ENCODE measurements at places on chromosomes 2 and 18.

DNA sequence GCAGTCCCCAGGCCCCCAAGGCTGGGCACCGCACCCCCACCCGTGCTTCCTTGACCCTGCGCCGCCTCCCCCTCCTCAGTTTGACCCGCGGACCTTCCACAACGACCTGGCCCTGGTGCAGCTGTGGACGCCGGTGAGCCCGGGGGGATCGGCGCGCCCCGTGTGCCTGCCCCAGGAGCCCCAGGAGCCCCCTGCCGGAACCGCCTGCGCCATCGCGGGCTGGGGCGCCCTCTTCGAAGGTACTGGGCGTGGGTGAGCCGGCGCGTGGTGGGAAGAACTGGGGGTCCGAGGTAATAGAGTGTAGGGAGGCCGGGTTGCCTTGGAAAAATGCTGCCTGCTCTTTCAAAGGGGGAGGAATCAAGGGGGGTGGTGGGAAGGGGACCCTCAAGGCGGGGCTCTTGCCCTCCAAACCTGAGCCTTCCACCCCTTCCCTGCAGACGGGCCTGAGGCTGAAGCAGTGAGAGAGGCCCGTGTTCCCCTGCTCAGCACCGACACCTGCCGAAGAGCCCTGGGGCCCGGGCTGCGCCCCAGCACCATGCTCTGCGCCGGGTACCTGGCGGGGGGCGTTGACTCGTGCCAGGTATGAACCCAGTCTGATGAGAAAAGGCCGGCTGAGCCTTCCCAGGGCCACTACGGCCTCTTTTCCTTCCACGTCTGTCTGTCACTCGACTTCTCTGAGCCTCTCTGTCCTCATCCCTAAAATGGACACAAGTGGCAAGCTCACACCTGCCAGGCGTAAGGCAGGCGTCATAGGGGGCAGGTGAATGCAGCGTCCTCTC, 2.6 kb downstream of the PRSS56 start:
- no peak for DNase-seq

- no peak for DNase-seq
Observed at GRCh38 chr18:50099725-50100407, 95.1 kb downstream of the MYO5B start.

DNA sequence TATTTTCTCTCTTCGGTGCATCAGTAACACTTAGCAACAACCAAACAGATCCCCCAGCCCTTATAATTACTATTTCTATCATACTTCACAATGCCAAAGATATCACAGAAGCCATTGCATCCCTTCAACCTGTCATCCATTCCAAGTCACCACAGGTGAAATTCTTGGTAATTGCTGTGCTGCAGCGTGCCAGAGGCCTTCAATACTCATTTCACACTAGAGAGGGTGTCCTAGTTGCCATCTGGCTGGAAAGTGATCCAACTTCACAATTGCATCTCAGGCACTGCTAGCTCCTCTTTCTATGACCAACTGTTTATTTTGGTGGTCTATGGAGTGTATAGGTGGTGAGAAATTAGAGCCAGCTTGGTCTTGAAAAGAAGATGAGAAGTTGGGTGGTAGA, 131.2 kb downstream of the NUP35 start:
- DNase-seq = no peak

- peak; percentile 44 for DNase-seq
Observed at GRCh38 chr18:58887613-58887963, 22.9 kb downstream of the ZNF532 start.

DNA sequence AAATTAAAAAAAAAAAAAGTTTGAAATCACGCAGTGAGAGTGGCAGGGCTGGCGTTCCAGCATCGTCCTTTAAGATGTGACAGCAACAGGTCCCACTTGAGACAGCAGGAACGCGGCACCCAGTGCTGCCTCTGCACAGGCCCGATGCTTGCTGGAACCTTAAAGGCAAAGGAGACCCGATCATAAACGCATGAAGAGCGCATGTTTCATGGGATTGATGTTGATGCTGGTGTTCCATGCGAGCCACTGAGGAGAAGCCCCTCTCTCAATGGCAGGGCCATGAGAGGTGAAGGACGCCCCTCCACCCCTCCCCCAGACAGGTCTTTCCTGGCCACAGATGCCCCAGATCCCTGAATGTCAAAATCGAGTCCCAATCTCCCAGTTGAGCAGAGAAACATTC, 17.9 kb upstream of the ALPI start:
- DNase-seq = no peak
